ENCODE measurements at places on chromosomes 16 and 17.

DNA sequence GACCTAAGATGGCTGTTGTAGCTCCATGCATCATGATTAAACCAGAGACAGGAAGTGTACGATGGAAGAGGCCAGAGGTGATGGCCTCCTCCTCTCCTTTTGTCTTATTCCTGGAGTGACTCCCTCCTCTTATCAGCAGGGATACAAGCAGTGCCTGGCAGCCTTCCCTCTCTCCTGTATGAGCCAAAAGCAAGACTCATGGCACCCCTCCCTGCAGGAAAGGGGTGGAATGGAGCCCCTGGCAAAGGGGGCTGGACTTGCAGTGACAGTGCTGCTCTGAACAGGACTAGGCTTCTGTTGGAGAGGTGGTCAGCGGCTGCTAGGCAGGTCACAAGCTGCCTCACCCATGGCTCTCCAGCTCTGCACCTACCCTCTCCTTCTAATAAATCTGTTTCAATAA is 8.4 kb downstream of the TXNL4B start:
- DNase-seq: no peak

DNA sequence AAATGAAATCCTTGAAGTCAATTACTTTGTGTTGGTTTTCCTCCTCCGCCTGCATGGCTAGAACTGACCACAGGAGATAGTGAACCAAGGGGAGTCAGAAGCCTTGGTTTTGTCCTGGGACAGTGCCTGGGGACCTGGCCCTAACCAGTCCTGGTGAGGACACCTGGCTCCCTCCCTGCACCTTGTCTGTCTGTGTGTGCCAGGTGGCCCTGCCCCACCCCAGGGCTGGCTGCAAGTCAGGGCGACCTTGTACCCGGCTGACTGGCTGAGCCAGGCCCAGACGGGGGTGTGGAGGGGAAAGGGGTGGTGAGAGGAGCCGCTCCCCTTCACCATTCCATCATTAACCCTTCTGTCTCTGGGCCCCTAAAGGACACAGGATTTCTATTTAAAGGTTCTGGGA is 3.4 kb downstream of the RAPGEFL1 start:
- no peak for DNase-seq

GRCh38 chr17:69405096-69405495 is 9.4 kb upstream of the MAP2K6 start:
- no peak for DNase-seq

- no peak for DNase-seq
Measured at GRCh38 chr16:48430890-48431289, 45.7 kb upstream of the SIAH1 start.

- no peak for DNase-seq
Measured at GRCh38 chr17:76645481-76645880, 1.9 kb upstream of the ST6GALNAC1 start.

DNA sequence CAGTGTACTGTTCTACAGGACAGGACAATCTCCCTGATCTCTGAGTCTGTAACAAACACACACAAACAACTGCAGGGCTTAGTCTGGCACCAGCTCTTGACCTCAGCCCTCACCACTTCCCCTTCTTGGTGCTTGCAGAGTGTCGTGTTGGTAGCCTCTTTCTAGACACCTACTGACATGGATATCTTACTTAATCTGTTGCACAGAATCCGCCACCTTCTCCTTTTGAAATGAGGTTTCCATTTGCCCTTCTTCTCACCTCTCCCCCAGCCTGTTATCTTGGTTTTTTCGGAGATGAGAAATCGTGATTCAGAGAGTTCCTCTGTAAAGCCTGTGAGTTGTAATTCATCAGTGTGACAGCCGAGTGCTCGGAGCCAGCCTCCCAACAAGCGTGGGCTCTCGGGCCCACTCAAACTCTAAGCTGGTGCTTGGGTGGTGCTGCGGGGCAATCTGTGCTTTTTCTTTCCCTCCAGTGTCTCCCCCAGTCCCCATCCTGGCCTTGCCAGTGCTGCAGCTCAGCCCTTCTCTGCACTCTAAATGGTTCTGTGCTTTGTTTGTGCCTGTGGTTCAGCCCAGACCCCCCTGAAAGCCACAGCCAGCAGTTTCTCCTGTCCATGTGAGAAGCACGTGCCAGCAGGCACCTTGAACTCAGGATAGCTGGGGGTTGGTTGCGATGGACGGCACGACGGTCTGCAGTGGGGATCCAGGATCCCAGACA is 28.1 kb downstream of the KIAA0513 start:
- DNase-seq: peak; percentile 43

GRCh38 chr17:80957461-80957941 is 34.1 kb upstream of the CHMP6 start:
- DNase-seq: no peak

DNA sequence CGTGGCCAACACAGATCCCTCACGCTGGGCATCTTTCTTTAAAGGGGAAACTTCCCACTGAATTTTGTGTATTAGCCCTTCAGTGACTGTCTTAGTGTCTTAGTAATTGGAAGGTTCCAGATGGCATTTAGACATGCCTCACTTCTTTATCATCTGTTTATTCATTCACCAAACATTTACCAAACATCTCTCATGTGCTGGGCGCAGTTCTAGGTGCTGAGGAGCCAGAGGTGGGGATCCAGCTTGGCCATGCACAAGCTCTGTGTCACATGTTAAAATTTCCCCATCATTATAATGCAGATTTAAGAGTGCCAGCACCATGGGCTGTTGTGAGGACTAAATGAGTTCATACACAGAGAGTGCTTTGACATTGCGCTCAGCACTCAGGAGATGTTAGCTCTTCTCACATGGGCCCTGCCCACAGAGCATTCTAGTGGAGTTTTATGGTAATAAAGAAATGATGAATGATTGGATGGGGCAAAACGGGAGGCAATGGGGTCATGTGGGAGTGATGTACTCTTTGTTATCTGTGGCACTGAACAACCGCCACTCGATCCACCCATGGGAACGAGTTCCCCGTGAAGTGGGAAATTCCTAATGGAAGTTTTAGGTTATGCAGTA is 119.7 kb downstream of the SNX29 start:
- DNase-seq: peak; percentile 60

- DNase-seq: no peak
Measured at GRCh38 chr16:54411544-54411943, 125.0 kb upstream of the IRX3 start.

DNA sequence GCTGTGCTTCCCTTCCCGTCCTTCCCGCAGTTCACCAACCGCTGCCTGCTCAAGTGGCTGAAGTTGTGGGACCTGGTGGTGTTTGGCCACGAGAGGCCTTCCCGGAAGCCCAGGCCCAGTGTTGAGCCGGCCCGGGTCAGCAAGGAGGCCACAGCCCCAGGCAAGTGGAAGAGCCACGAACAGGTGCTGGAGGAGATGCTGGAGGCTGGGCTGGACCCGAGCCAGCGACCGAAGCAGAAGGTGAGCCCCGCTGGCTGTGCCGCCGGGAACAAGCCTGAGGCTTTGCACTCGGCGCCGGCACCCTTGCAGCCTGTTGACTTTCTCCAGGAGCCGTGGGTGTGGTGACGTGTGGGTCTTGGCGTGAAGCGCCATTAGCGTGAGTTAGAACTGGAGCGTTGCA is 2.7 kb downstream of the CHTF18 start:
- DNase-seq: no peak

- DNase-seq: peak; percentile 35
Measured at GRCh38 chr17:7613769-7614424, 800 bp downstream of the FXR2 start.

GRCh38 chr17:80096561-80097021 is 4.8 kb upstream of the GAA start:
- DNase-seq: no peak

- DNase-seq: peak; percentile 61
Measured at GRCh38 chr17:76121932-76122430, 18.4 kb upstream of the EXOC7 start.

DNA sequence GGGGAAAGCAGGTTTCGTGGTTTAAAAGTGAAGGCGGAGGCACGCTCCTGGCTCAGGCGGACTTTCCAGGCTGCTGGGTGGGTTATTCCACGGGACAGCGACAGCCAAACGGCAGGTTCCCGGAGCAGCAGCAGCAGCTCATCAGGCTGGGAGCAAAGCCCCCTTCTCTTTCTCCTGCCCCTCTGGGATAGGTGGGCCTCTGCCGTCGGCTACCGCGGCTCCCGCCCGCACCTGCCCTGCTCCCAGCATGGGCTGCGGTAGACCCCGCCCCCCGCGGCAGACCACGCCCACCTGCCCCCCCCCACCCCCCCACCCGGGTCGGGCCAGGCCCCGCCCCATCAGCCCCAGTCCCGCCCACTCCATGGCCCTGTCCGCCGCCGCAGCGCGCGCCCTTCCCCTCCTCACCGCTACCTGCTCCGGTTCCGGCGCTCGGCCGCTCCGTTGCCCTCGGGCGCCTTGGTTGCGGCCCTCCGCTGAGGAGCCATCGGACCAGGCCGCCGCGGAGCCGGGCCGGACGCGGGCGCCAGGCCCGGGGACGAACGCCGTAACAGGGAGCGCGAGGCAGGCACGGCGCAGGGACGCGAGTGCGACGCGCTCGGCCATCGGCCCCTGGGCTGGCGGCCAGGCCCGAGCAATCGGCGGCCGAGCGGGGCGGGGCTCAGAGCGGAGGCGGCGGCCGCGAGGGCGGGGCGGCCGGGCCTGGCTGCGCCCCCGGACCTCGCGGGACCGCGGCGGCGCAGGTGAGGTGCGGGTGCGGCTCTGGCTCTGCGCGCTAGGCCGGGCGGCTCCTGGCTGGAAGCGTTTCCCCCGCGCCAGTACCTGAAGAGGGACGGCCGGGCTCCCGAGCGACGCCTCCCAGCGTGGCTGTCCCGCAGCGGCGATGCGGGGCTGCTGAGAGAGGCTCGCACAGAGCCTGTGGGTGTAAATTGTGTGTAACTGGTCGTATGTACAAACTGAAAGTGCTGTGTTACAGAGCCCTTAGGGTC is at the start of the genes HEXD and OGFOD3:
HEXD (plus strand) TSS at position 347 of the 986 bp plus-strand sequence. CDS start 1,453 bp downstream, outside the sequence.
OGFOD3 (minus strand) TSS at position 586 of the 986 bp plus-strand sequence; CDS start at position 485, 101 bp downstream.
- peak; percentile 100 for DNase-seq

GRCh38 chr17:82313195-82314011 is 4.0 kb downstream of the CD7 start:
- DNase-seq: no peak

GRCh38 chr16:85167589-85168537 is 55.6 kb upstream of the CIBAR2 start:
- no peak for DNase-seq

DNA sequence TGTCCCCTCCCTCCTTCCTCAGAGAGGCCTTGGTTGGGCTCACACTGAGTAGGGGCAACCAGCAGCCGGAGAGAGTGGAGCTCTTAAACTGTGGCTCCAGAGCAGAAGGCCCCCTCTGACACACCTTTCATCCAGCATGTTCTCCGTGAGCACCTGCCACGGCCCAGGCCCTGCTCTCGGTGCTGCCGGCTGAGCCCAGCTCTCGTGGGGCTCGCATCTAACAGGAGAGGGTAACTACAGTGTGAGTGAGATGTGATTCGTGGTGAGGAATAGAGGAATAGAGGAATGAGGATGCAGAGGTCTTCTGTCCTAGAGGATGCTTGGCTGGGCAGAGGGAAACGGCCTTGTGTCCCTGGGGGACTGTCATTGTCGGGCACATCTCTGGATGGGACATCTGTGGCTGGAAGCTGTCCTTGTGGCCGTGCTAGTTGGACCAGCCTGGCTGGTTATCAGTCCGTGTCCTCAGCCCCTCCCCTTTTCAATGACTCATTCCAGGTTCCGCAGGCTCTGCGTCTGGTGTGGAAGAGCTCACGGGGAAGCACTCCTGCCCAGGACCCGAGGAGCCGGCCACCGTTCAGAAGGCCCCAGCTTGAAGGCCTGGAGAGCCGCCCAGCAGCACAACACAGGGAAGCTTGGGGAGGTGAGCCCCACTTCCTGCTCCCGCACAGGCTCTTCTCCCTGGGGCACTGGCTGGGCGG is 11.9 kb upstream of the DNASE1 start:
- DNase-seq: peak; percentile 30

- DNase-seq: no peak
Measured at GRCh38 chr17:13490427-13490826, 111.3 kb downstream of the HS3ST3A1 start.

DNA sequence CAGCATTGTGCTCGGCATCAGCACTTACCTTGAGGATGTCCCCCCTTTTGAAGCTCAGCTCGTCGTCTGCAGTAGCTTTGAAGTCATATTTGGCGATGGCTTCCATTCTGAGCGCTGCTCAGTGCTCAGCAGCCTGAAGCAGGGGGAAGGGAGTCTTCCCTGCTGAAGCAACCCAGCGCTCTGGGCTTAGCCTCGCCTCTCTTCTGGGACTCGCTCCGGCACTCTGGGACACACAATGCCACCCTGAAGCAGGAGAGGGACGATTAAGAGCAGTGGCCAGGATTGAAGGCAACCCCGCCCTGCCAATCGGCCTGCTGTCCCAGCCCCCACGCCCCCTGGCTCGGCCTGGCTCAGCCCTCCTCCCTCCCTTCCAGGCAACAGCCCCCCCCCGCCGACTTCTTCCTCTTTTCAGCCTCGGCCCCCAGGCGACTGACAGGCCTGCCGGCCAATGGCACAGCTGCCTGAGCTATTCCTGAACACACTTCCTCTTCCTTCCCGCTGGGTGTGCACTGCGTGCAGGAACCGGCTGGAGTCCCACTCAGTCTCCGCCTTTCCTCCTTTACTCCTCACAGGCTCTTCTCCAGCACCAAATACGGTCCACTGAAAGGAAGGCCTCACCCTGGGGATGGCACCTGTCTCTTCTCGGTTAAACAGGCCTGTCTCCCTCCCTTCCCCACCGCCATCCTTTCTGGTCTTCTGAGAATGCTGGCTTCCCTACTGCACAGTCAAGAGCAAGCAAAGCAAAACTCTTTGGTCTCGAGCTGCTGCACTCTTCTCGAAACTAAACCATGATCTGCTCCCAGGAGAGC is 11.8 kb downstream of the GRB2 start:
- DNase-seq: peak; percentile 96

DNA sequence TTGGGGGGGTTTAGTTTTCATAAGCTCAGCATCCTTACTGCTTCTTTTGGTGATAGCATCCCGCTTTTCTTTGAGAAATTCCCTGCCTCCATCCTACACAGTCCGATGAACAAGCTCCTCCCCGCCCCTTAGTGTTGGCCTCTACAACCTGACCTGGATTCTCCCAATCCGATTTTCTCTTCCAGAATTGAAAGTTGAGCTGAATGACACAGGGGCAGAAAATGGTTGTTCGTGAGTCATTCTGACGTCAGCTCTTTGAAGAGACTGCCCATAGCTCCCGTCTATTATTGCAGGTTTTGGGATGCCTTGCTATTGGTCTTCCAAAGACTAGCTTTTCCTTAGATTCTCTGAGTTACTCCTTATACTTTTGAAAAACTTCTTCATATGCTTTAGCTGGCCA is 279.7 kb downstream of the SLC39A11 start:
- no peak for DNase-seq

- DNase-seq: no peak
Measured at GRCh38 chr17:61444075-61444474, 8.1 kb upstream of the TBX4 start.

- peak; percentile 21 for DNase-seq
Measured at GRCh38 chr16:82846806-82847205, 220.0 kb downstream of the CDH13 start.

All from AG20443 (cell line).